ENCODE measurements at places on chromosomes 13 and 19.

- DNase-seq: peak; percentile 25
Measured at GRCh38 chr13:96075953-96076543, 13.9 kb upstream of the HS6ST3 start.

- no peak for DNase-seq
Measured at GRCh38 chr13:64855506-64855905, 2374.6 kb downstream of the PCDH9 start.

DNA sequence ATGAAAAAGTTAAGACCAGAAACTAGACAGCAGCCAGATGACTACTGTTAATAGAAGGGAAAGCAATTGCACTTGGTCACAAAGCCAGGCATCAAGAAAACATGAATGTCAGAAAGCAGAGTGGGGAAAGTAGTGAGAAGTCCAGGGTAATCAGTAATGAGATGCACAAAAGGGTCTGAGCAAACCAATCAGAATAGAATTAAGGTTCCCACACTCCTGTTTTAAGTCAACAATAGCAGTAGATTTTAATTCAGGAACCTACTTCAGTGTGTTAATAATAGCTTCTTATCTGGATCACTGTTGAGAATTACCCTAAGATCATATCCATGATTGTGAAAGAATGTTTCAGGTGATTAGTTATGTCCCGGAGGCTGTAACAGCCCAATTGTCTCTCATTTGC is 72.6 kb upstream of the KLF5 start:
- no peak for DNase-seq

GRCh38 chr13:108629181-108629752 is at the start of gene MYO16:
MYO16 (plus strand) TSS chr13:108629611; CDS start chr13:108629845, 234 bp downstream.
- DNase-seq: no peak

- no peak for DNase-seq
Measured at GRCh38 chr19:18883526-18884304, 12.2 kb downstream of the CERS1 start.

DNA sequence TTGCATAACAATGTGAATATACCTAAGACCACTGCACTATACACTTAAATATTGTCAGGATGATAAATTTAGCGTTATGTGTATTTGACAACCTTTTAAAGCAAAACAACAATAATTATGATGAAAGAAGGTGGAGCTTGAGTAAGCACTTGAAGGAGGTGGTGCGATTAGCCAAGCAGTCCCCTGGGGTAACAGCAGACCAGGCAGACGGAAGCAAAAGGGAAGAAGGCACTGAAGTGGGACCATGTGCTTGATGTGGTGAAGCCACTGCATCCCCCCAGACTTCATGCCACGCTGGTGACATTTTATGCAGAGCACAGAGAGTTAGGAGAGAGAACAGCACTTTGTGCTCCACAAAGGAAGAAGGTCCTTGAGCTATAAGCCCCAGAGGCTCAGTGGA is 58.3 kb upstream of the ZNF507 start:
- no peak for DNase-seq

- DNase-seq: no peak
Measured at GRCh38 chr13:88526186-88526852, 855.1 kb downstream of the SLITRK5 start.

DNA sequence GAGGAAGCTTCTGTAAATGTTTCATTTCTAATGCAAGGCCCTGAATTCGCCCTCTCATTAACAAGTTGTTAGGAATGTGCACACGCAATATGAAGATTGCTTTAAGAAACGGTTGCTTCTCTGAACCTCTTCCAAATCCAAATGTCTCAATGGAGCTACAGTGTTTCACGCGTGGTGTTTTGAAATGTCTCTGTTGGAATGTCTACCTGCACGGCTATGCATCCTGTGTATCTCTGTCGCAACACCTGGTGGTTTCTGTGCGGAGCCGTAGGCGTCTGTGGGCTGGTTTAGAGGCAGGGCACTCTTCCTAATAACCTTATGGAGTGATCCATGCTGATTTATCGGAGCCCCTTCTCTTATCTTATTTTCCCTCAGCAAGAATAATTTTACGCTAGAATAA is 1584.2 kb upstream of the SLC10A2 start:
- DNase-seq: no peak

DNA sequence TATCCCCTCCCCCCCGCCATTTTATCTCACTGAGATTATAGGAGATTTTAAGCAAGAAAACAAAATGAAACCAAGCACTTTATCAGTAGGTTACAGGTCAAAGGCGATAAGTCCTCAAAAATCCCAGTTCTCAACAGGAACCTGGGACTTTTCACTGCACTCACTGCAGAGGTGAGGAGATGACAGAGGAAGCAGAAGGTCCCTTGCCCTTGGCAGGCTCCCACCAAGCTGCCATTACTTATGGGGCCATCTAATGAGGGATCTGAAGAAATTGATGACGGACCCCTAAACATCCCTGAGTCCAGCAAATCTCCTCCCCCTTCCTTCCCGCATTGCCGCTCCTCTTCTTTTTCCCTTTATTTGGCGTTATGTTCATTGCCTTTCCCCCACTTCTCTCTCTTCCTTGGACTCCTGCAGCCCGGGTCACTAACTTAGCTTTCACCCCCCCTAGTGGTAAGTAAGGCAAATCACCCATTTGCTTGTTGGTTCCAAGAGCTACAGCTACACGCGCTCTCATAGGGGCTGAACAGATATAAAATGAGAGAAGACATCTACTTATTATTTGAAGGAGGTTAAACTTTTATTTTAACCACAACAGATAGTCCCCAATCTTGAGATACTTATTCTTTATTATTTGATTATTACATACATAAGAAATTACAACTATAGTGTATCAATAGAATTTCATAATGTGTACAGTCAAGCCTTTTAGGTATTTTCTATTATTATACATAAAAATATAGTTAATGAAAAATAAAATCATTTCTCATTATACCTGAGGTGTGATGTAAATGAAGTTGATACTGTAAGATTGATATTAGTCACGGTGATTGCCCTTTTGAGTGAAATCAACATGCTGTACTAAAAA is 52.0 kb upstream of the ARGLU1 start:
- DNase-seq: peak; percentile 68

- no peak for DNase-seq
Measured at GRCh38 chr13:48890391-48890790, 85.3 kb upstream of the FNDC3A start.

DNA sequence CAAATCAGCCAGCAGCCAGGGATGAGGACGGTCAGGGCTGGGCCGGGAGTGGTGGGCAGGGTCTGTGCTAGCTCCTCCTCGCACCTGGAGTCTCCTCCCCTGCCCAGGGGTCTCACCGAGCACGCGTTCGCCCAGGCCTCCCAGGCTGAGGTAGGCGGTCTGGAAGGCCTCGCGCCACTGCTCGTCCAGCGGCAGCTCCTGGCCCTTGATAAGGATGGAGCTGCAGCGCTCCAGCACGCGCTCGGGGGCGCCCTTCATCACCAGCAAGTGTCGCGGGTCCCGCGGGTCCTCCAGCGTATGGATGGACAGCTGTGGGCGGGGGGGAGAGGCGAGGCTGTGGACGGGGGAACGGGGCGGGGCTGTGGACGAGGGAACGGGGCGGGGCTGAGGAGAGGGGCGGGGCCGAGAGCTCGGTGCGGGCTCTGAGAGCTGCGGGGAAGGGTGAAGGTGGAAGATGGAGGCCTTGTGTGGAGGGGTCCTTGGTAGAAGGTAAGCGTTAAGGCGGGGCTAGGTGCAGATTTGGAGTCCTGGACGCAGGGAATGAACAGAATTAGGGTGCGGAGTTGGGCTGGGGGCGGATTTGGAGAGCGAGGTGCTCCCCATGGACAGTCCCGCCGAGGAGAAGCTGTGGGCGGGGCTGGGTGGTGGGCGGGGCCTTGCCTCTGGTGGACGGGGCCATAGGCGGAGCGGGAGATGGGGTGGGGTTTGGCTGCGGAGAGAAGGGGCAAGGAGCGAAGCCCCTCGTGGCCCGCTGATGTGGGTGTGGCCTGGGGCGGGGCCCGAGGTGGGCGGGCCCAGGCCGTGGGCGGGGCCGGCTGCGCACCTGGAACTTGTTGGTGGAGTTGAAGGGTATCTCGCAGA is 5.7 kb downstream of the ATP4A start:
- DNase-seq: no peak

DNA sequence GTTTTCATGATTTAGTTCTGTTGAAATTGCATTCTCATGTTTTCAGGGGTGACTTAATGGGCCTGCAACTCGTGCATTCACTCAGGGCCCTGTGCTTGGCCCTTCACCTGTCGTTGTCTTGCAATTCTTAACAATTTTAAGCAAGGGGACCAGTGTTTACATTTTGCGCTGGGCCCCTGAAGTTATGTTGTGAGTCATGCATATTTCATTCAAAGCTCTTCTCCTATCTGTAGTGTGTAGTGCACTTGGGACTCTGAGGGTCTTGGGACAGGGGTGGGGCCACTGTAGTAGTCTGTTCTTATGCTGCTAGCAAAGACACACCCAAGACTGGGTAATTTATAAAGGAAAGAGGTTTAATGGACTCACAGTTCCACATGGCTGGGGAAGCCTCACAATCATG is 211.2 kb upstream of the RXFP2 start:
- no peak for DNase-seq

DNA sequence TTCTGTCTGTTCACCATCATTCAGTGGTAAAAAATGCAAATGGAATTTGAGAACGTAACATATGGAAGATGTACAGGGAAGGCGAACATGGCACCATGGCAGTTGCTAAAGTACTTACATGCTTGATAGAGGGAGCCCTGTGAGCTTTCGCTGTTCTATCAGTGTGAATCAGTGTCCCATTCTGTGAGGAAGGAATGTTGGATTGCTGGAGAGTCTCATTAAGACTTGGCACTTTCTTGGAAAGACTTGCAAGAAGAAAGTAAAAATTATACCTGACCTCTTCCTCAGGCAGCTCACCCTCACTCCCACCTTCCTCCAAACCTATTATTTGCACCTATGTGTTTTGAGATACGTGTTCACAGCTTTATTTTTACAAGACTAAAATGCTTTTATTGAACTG is 43.5 kb downstream of the FREM2 start:
- no peak for DNase-seq

GRCh38 chr13:82654861-82655855 is 1227.1 kb downstream of the SLITRK1 start:
- no peak for DNase-seq

DNA sequence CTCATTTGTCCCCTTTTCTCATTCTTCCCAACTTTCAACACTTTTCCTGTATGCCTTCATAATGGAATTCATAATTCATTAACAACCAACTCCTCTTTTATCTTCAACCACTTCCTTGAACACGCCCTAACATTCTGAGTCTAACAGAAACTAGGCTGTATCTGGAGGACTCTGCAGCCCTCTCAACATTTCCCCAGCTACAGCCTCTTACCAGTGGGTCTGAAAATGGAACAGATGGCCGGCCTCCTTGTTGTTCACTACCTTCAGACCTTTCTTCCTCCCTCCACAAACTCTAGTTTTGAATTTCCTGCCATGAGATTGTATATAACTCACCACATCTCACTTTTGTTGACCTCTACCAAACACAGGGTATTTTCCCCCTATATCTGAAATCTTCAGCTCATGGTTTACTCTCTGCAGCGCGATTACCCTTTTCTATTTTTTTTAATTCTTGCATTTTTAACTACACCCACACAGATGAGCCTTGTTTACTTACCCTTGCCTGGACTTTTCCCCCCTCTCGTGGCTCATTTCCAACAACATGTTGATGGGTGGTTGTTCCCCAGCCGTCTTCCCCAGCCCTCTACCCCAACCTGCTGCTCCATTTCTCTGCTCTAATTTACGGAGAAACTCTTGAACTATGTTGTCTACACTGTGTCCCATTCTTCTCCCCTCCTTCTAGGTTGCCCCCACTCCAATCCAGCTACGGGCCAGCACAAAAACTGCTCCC is 846 bp downstream of the ZNF790 start:
- no peak for DNase-seq

GRCh38 chr13:65530688-65531087 is 1699.4 kb downstream of the PCDH9 start:
- DNase-seq: no peak

Measured in ACHN (cell line).